Motor neuron (in vitro differentiated cells): ENCODE measurements at places on chromosomes 16 and 17. TPM values are rescaled to one million over a fixed set of nuclear protein-coding genes. Genes with fewer than 3 reads are reported as not detected.

DNA sequence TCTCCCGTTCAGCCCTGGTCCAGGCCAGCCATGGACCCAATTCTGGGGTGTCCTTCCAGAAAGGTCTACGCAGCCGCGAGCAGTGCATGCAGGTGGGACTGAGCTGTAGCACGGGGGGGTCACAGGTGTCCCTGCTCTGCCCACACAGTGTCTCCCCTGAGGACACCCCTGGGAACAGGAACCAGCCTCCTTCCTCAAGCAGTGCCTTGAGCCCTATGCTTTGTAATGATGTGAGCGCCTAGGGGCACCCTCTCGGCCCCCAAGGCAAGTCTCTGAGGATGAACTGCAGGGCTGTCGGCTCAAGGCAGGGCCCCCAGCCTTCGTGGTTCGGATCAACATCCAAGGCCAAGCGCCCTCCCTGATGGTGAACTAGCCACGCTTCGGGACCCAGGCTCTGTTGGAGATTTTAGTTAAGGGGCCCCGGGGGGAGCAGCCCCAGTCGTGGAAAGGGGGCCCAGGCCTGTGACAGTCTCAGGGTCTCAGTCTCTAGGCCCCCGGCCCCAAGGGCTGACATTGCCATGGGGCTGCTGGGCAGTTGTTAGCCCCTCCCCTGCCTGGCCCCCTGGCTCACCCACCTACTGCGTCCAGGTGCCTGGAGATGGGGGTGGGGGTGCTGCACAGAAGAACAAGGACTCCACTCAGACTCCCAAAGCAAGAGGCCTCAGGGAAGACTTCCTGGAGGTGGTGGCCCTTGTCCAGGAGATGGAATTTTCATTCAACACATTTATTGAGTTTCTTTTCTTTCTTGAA lies 2.3 kb downstream of the IL17C start:
- ATAC-seq, result no peak

GRCh38 chr17:46851029-46851741 lies at the start of gene WNT9B:
Gene WNT9B (plus strand): TSS chr17:46851583. CDS start chr17:46851639, 56 bp downstream.
- ATAC-seq, result peak; percentile 58

- ATAC-seq, result no peak
Observed at GRCh38 chr16:72911971-72912370, 136.0 kb downstream of the ZFHX3 start.

DNA sequence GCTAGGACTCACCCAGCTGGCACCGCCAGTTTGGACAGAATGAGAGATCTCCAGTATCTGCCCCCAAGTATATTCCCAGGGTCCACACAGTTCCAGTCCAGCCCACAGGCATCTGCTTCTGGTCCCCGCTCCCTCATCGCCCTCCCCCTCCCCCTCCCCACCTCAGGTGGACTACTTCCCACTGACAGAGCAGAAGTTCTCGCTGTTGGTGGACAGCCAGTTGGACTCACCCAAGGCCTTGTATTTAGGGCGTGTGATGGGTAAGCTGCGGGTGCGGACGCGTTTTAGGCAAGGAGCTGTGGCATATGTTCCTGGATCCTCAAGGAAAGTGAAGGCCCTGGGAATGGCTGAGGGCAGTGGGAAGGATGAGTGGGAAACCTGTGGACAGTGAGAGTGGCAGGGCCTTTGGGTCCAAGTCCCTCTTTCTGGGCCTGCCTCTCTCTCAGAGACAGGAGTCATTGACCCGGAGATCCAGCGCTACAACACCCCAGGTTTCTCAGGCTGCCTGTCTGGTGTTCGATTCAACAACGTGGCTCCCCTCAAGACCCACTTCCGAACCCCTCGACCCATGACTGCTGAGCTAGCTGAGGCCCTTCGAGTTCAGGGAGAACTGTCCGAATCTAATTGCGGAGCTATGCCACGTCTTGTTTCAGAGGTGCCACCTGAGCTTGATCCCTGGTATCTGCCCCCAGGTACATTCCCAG lies 14.9 kb downstream of the CNTNAP1 start:
- ATAC-seq, result no peak

GRCh38 chr17:81635431-81635830 lies 1.5 kb downstream of the NPLOC4 start:
- no peak for ATAC-seq

GRCh38 chr17:3002538-3003295 lies 60.7 kb downstream of the OR1D5 start:
- no peak for ATAC-seq

GRCh38 chr16:66544016-66544757 lies 5.7 kb downstream of the TK2 start:
- ATAC-seq, result no peak

- no peak for ATAC-seq
Observed at GRCh38 chr16:84841787-84842300, 22.1 kb downstream of the CRISPLD2 start.

DNA sequence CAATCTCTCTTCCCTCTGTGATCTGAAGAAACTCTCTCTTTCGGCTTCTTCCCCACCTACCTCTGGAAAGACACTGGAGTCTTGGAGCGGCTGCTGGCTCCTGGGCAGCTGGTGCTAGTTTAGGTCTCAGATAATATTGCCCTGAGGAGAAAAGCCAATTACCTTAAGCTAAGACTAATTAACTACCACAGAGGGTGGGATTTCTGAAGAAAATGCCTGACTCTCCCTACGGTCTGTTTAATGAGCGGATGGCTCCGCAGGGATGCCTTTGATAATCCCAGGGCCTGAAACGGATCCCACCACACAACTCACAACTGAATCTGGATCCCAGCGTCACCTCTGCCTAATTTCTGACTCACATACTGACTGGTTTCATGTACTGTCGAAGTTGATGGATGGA lies 127.0 kb upstream of the NLRP1 start:
- ATAC-seq, result no peak

GRCh38 chr16:75931043-75931442 lies 204.8 kb upstream of the CPHXL start:
- ATAC-seq, result no peak

GRCh38 chr17:869567-870525 lies 87.7 kb downstream of the MRM3 start:
- peak; percentile 45 for ATAC-seq

DNA sequence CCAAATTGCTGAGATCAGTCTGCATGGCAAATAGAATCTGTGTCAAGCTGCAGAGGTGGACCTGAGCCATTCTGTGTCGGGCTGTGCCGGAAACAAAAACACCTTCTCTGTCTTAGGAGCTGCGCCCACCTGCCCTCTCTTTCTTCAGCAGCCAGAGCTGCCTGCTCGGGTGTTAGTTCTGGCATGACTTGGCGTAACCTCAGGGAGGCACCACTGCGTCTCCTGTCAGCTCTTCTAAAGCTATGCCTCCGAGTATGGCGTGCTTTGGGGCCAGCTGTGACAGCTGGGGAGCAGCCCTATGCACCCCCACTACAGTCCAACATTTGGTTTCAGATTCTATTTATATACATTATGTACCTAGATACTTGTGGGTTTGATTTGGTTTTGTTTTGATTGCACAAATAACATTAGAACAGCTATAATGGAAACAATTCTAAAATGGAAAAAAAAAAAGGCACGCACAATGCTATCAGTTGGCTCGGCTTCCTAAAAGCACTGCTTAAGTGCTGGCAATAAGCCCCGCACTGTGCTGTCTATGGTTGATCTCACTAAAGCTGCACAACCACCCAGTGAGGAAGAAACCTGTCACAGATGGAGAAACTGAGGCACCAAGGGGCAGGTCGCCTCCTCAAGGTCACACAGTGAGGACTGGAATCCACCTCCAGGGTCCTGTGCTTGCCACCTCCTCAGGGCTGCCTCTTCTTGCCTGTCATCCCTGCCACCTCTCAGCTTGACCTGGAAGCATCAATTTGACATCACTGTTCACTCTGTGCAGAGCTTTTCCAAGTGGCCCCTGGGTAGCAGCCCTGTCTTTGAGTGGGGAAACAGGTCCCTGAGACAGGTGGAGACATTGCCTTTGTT lies 18.7 kb upstream of the ADGRG1 start:
- ATAC-seq, result no peak

DNA sequence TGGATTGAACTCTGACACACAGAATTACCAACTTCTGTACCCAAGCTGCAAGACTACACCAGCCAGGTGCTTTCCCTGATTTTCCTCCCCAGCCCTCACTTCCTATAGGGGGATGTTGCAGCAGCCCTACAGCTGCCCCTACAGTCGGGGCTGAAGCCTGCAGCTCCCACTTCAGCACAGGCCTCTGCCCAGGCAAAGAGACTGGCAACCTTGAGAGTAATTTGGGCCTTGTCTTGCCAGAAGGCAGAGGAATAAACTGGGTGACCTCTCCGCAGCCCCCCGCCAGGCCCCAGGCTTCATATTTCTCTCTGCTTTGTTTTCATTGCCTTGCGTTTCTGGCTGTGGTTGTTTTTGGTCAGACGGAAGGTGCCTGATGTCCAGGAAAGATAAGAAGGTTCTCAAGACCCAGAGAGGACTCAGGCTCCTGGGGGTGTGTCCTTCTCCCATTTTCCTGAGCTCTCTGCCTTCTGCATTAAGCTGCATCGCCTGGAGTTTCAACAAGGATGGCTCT lies 32.0 kb downstream of the SLC6A4 start:
- ATAC-seq, result no peak

GRCh38 chr16:74372953-74373846 lies 2.9 kb upstream of the NPIPB15 start:
- ATAC-seq, result no peak

DNA sequence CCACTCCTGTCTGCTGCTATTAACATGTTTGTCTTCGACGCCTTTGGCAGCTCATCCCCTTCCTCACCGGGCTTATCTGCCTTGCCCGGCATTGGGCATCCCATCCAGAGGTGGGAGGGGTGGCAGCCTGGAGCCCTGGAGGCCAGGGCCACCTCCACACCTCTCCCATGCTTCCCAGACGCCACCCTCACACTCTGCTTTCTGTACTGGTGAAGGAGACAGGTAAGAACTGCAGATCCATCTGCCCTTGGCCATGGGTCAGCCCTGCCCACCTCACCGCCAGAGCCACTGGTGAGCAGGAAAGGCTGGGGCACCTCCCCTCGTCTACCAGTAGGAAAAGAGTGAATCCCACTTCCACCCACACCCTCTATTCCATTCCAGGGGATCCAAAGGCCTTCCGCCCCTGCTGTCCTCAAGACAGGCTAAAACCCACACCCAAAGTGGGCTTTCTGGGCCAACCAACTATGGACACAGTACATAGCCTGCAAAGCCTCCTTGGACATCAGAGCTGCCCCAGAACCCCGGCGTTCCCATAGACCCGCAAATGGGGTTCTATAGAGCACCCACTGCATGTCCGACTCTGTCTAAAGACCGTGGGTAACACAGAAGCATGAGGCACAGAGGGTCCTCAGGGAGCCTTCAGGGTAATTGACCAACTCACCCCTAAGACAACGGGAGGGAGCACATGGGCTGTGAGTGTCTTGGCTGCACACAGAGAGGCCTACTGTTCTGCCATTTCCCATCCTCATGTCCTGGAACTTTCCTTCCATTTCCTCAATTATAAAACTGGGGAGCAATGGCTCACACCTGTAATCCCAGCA lies 23.4 kb upstream of the RBFOX3 start:
- no peak for ATAC-seq

DNA sequence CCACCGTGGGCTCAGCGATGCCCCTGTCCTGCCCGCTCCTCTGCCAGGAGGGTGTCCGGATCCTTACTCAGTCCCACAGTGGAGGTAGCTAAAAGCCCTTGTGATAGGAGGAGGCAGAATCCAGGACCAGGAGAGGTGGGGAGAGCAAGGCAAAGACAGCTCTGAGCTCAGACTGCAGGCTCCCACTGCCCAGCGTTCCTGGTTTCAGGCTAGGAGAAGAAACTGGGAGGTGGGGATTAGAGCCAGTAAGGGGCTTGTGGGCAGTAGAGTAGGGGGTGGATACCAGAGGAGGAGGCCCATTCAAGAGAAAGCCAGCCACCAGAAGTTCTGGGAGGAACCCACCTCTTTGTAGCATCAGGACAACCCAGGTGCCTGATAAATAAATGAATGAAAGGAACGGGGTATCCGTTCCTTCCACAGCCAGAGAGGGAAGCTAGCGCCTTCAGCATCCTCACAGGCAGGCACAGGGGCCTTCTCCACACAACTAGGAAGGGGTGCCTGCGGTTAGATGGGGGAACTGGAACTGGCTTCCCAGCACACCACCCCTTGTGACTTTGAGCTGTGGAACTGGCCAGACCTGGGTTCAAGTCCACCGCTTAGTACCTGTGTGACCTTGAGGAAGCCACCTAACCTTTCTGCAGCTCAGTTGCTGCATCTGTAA lies 2.3 kb downstream of the IL21R start:
- no peak for ATAC-seq

GRCh38 chr17:28427371-28427770 lies 21.4 kb upstream of the SLC46A1 start:
- no peak for ATAC-seq

- no peak for ATAC-seq
Observed at GRCh38 chr16:88903267-88903666, 36.8 kb upstream of the PABPN1L start.

- no peak for ATAC-seq
Observed at GRCh38 chr17:33013596-33014375, 22.1 kb downstream of the SPACA3 start.

- no peak for ATAC-seq
Observed at GRCh38 chr17:72099919-72100318, 20.9 kb upstream of the SOX9 start.

GRCh38 chr17:44334315-44334714 lies 9.7 kb upstream of the SLC25A39 start:
- ATAC-seq, result no peak

DNA sequence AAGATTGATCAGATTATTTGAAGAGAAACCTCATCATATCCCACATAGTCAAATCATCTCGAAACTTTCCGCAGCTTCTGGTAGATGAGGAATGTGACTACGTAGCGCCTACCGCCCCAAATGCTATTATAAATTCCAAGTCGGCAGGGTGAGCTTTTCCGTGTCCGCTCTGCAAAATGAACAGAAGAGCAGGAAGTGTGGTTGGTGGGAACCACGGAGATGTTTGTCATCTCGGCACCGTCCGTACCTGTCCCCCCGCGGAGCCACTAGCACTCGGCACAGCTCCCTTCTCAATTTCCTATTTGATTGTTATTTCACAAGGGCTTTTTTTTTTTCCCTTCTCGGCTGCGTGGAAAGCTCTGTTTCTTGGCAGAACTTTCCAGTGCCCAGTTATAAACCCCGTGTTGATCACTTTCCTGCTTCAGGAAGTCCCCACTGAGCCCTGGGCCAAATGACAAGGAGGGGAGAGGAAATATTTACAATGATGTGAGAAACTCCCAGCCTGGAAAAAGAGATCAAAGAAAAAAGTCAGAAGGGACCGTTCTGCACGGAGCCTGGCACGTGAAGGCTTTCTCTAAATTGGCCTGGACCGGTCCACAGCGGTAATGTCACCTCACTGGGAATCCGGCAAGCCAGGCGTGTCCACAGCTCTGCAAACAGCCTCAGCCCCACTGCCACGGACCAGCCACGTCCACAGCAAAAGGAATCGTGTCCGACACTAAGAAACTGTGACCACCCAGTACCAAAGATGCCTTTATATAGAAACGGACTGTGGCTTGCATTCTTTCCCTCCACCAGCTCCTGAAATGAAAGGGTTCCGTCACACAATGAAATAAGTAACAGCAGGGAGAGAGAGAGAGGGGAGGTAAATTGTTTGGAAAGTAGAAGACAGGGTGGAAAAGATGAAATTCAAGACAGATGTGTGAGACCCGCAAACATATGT lies 65.0 kb downstream of the MRM3 start:
- no peak for ATAC-seq

Gene CLEC18B
- total RNA-seq, result 7.8 and 8.0 TPM in 2 replicates

Gene ABCC12
- total RNA-seq, result 0.14 and 0.33 TPM in 2 replicates

Gene FLYWCH1
- 17.7 and 20.5 TPM in 2 replicates for total RNA-seq

Gene GAS2L2
- 1.1 TPM in 1 of 2 replicates, not detected in the other for total RNA-seq

Gene NPW
- total RNA-seq, result 1.2 and 8.1 TPM in 2 replicates

Gene MED13
- total RNA-seq, result 43.2 and 59.0 TPM in 2 replicates

Gene RDM1
- total RNA-seq, result 0.75 and 0.81 TPM in 2 replicates

Gene STX1B
- 8.3 and 9.4 TPM in 2 replicates for total RNA-seq

Gene GGT6
- total RNA-seq, result 0.14 and 0.41 TPM in 2 replicates

Gene SEPTIN12
- 1.1 and 1.2 TPM in 2 replicates for total RNA-seq

Gene RHBDL1
- 4.3 and 4.8 TPM in 2 replicates for total RNA-seq

Gene SRL
- 0.23 and 0.35 TPM in 2 replicates for total RNA-seq
